ENCODE measurements at places on chromosomes 7 and 10.
A peak's percentile ranks its signal among the peaks of the same experiment; 100 is the strongest.

GRCh38 chr7:152591976-152592375 lies 84.0 kb downstream of the XRCC2 start:
- DNase-seq, result no peak

DNA sequence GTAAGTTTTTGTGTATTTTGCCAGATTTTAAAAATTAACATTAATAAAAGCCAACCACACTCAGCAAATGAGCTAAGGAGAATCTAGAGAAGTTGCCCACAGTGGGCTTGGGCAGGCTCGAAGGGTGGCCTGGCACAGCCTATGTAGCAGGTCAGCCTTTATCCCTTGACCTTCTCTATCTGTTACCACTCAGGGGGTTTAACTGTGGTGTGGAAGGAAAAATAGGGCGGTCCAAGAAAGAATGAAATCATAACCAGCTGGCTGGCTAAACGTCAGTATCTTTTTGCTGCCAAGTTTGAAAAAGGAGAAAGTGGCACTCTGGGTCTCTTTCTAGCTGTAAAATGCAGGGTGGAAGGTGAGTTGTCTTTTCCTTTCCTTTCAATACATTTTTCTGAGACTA lies 130.3 kb upstream of the ASAH2 start:
- DNase-seq, result no peak

DNA sequence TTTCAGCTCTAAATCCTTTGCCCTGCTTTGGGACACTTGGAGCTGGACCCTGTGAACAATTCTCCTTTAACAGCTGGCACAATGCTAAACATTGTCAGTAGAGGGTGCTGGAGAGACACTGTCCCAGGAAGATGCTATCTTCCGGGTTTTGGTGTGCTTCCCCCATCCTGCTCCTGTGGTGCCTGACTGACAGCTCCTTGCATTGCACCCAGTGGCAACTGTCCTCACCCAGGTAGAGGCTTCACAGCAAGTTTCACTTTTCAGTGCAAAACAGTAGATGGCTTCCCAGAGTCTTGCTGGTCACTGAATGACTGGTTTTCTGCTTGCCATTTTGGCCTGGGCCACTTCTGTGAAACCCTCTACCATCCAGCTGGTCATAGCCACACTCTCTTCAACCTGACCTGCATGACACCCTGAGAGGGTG lies 77.3 kb downstream of the CDC14C start:
- DNase-seq, result peak; percentile 39

DNA sequence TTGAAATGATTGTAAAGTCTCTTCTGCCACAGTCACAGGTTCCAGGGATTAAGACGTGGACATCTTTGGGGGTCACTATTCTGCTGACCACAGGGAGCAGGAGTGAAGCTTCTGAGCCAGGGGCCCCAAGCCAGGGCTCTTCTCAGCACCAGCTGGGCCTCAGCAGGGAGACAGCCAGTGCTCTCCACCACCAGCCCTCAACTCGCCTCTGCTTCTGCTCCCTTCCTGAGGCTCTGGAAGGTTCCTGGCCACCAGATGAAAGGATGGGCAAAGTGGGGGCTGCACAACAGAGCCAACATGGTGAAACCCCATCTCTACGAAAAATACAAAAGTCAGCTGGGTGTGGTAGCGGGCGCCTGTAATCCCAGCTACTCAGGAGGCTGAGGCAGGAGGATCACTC lies 11.2 kb upstream of the CRYGN start:
- no peak for DNase-seq

DNA sequence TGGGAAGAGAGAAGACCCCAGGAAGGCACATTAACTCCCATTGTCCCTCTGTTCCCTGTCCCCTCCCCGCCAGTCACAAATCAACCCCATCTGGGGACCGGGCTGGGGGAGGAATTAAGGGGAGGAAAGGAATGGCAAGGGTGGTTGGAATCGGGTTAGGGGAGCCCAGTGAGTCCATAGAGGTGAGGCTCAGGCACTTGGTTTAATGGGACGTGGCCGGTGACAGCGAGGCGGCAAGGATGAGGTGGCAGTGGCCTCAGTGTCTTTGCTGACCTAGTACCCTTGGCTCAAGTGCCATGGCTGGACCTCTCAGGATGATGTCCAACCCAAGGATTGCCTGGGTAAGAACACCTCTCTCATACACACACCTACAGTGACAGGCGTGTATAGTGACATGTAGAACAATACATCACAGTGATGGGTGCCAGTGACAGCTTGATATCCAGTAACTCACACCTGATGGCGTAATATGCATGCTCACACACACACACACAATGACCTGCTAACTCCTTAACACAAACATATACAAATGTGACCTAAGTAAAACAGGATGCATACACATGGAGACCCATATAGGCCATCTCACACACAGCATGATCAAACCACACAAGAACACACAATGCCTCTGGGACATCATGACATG lies 12.3 kb downstream of the KCNIP2 start:
- DNase-seq, result no peak

DNA sequence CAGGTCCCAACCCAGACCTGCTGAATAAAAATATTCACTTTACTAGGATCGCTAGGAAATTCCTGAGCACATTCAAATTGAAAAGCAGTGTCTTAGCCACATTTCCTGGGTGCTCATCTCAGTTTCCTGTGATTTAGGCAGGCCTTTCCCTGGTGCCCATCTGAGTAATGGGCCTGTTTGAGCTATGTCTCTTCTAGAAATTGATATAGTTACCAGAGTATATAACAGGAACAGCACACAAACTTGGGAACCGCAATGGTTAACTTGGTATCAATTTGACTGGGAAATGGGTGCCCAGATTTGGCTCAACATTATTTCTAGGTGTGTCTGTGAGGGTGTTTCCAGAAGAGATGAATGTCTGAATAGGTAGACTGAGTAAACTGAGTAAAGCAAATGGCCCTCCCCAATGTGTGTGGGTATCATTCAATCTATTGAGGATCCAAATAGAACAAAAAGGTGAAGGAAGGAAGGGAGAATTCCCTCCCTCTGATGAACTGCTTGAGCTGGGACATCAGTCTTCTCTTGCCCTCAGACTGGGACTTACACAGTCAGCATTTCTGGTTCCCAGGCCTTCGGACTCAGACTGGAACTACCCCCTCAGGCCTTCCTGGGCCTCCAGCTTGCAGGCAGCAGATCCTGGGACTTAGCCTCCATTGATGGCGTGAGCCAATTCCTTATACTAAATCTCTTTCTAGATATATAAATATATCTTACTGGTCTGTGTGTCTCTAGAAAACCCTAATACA lies 99.1 kb downstream of the CCDC71L start:
- DNase-seq, result no peak

DNA sequence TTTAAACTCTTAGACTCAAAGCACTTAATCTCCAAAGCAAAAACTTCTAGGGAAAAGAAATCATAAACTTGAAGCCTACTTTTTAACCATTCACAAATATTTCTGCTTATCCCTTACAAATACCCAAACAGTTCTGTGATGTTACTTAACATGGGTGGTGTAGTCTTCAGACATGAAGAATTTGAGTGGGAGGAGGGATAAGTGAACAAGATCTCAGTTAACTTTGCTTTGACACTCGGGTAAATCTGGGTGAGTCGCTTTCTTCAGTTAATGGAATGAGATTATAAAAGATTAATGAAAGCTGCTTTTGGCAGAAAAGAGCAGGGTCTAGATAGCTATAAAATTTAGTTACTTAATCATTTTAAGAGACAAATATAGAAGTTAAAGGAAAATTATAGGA lies 47.5 kb downstream of the RNF133 start:
- no peak for DNase-seq

GRCh38 chr7:28360739-28361138 lies 51.6 kb upstream of the CREB5 start:
- no peak for DNase-seq

- DNase-seq, result no peak
These were observed 121.6 kb downstream of the KCND2 start for GRCh38 chr7:120394595-120394994.

DNA sequence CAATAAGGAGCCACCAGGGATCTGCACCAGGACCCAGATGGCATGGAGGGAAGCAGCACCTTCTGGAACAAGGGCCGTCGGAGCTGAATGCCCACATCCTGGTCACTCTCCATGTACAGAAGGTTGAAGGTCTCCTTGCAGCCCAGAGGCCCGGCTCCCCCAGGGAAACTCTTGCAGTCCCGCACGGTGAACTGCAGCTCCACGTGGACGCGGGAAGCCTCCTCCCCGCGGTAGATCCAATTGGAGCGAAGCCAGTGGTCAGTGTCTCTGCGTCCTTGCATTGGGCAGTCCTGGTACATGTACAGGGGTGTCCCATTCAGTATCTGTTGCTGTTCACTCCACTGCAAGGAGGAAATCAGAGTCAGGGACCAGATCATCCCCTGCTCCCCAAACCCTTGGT lies 7.4 kb downstream of the EPHA1 start:
- DNase-seq, result no peak

DNA sequence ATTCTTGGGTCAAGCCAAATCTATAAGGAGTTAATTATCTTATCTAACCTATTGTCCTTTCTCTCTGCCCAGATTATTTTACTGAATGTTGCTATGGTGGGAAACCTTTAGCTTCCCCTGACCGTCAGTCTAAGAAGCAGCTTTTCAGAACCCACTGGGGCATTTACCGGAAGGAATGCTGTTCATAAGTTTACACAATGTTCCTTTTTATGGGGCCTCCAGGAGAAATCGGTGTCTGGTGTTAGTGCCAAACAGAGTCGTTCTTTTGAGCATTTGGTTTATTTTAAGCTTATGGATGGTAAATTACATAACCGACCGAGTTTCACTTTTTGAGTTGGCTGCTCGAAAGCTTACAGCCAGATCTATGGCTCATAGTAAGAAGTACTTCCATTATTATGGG lies 111.9 kb downstream of the CACNB2 start:
- no peak for DNase-seq

DNA sequence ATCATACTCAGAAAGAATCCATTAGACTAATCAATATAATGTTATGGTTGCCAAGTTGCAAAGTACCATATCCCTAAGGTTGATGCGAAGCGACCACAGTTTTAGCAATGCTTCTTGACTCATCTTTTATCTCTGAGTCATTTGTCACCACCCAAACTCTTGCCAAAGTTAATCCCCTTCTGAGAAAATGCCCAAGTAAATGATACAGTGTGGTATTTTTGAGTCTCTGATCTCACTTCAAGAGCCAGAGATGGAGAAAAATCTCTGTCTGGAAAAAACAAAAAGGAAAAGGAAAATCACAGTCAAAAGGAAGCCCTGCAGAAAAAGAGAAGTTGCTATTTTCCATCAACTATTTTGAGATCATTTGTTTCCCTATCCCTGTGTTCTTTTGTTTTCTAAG lies 26.7 kb upstream of the OTUD1 start:
- DNase-seq, result no peak

- DNase-seq, result no peak
These were observed 380.6 kb downstream of the PHTF2 start for GRCh38 chr7:78179211-78179610.

DNA sequence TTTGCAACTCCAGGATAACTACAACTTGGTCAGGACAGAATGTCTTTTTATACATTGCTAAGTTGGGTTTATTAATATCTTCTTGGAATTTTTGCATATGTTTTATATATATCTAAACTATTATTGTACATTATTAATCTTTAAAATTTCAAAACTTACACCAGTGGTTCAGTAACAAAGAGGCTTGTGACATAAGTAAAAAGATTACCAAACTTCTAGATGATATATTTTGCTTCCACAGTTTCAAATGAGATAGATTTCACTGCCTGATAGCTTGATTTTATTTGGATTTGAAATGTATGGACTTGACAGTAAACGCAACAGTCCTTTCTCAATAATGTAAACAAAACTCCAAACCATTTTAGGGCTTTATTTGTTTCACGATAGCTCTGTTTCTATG lies 701.2 kb upstream of the IGFBP3 start:
- no peak for DNase-seq

All from kidney (tissue), 22 donors.